Gastrocnemius medialis (tissue), 4 donors: ENCODE measurements at places on chromosomes 12 and 14. TPM values are rescaled to one million over a fixed set of nuclear protein-coding genes. Genes with fewer than 3 reads are reported as not detected.

Gene NOS1
- total RNA-seq = 6.8 TPM

Gene NRIP2
- 2.0 TPM for total RNA-seq

Gene EML1
- 19.1 TPM for total RNA-seq

GRCh38 chr12:116650585-116651087 is 87.2 kb downstream of the SPRING1 start:
- no peak for DNase-seq

GRCh38 chr14:105258846-105259245 is 10.5 kb downstream of the BTBD6 start:
- DNase-seq = no peak

DNA sequence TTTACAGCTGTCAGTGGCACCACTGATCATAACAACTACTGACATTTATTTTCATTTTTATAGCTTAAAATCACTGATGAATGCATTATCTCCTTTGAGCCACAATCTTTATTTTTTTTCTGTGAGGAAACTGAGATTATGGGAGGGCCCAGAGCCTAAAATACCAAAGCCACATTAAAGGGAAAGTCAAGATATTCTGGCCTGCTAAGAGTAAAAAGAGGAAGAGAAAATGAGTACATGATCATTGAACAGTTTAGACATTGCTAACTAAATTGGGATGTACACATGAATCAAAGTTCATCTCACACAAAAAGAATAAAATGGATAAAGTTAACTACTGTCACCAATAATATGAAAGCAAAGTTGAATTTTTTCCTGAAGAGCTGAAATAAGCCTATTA is 170.5 kb upstream of the GARIN2 start:
- no peak for DNase-seq
